ENCODE measurements at places on chromosomes 13 and 19. TPM values are rescaled to one million over a fixed set of nuclear protein-coding genes. Genes with fewer than 3 reads are reported as not detected.
A peak's percentile ranks its signal among the peaks of the same experiment; 100 is the strongest.

GRCh38 chr13:25587326-25587980, 215.7 kb downstream of the ATP8A2 start:
- peaks cover 12% of the 10 kb centered on the region for H3K4me1 ChIP-seq
- no peak overlapping the region for H3K27ac ChIP-seq
- DNase-seq = no peak
- H3K27me3 ChIP-seq = no peaks in the 10 kb centered on the region
- no peaks in the 10 kb centered on the region for H3K36me3 ChIP-seq

- H3K27ac ChIP-seq = no peak overlapping the region
- H3K27me3 ChIP-seq = no peaks in the 10 kb centered on the region
- no peaks in the 10 kb centered on the region for H3K36me3 ChIP-seq
- H3K4me1 ChIP-seq = peaks cover 12% of the 10 kb centered on the region
- no peak for DNase-seq
Measured at GRCh38 chr13:111856571-111856970, 210.4 kb upstream of the SOX1 start.

DNA sequence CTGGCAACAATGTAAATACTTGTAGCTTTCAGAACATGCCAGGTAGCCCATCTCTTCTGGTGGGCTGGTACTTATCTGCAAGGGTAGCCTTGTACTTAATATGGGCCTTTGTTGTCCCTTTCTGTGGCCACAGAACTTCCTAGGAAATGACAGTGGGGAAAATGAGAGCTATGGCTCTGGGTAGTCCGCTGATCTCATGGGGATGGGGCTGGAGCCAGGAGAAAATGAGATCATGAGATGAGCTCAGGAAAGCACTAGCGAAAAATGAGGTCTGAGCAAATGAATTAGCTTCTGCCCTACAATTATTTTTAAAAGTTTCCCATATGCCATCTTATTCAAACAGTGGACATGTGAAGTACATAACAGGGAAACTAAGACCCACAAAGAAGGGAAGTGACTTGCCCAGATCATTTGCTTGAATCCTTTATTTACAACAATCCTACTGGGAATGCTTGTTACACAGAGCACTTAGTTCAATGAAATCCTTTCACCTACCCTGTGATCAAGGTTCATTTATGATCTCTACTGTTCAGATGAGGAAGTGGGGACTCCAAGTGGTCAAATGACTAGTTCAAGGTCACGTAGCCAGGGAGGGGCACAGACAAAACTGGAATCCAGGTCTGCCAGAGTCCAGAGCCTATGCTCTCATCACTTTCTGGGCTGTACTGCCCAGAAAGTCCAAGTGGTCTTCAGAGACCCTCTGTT, 87.1 kb downstream of the PTPRS start:
- H3K36me3 ChIP-seq = peaks cover 16% of the 10 kb centered on the region
- no peaks in the 10 kb centered on the region for H3K27me3 ChIP-seq
- no peak overlapping the region for H3K27ac ChIP-seq

DNA sequence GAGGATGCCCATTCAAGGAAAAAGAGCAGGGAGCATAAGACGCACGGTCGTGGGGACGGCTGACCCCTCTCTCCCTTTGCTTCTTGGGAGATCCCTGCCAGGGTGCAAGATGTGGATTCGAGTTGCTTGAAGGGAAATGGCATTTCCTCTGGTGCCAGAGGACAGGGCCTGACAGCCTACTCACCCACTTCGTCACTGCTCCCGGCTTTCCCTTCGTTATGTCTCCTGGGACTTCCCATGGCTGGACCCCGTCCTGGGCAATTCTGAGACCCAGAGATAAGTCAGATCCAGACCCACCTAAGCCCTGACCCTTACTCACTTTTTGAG, 1.2 kb downstream of the TBC1D17 start:
- H3K36me3 ChIP-seq = peaks cover 4% of the 10 kb centered on the region
- peaks cover 10% of the 10 kb centered on the region for H3K4me1 ChIP-seq
- no peak overlapping the region for H3K27ac ChIP-seq
- no peaks in the 10 kb centered on the region for H3K27me3 ChIP-seq

- no peak overlapping the region for H3K27ac ChIP-seq
- H3K4me1 ChIP-seq = no peaks in the 10 kb centered on the region
- peak; percentile 77 for DNase-seq
Measured at GRCh38 chr19:48918801-48919247, 14.7 kb upstream of the DHDH start.

GRCh38 chr13:32861304-32861703, 154.9 kb upstream of the KL start:
- DNase-seq = no peak
- no peaks in the 10 kb centered on the region for H3K36me3 ChIP-seq
- no peaks in the 10 kb centered on the region for H3K27me3 ChIP-seq
- H3K27ac ChIP-seq = no peak overlapping the region

GRCh38 chr13:31485183-31485582, 254.1 kb upstream of the RXFP2 start:
- no peaks in the 10 kb centered on the region for H3K36me3 ChIP-seq
- no peak for DNase-seq
- no peaks in the 10 kb centered on the region for H3K27me3 ChIP-seq
- no peaks in the 10 kb centered on the region for H3K4me1 ChIP-seq

DNA sequence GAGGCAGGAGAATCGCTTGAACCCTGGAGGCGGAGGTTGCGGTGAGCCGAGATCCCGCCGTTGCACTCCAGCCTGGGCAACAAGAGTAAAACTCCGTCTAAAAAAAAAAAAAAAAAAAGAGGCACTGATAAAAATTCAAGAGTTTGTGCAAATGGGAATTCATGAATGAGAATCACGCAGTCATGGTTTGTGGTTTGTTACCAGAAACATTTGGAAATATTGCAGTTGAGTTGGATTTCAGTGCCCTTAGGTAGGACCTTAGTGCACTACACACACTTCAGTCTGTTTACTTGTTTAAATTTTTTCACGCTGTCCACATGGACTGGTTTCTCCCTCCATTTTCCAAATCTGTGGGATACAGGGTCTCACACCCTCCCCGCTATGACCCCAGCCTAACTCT, 28.4 kb downstream of the ZNF844 start:
- no peaks in the 10 kb centered on the region for H3K4me1 ChIP-seq
- no peaks in the 10 kb centered on the region for H3K27me3 ChIP-seq
- H3K36me3 ChIP-seq = peaks cover 33% of the 10 kb centered on the region
- peak overlapping the region; percentile 61 for H3K4me3 ChIP-seq

DNA sequence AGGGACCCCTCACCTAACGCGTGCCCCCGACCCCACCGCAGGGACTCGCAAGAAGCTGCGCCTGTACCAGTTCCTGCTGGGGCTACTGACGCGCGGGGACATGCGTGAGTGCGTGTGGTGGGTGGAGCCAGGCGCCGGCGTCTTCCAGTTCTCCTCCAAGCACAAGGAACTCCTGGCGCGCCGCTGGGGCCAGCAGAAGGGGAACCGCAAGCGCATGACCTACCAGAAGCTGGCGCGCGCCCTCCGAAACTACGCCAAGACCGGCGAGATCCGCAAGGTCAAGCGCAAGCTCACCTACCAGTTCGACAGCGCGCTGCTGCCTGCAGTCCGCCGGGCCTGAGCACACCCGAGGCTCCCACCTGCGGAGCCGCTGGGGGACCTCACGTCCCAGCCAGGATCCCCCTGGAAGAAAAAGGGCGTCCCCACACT, 4.7 kb upstream of the MYBPC2 start:
- peak; percentile 57 for DNase-seq
- no peak overlapping the region for H3K4me3 ChIP-seq
- peaks cover 8% of the 10 kb centered on the region for H3K4me1 ChIP-seq
- H3K36me3 ChIP-seq = no peaks in the 10 kb centered on the region
- no peak overlapping the region for H3K27ac ChIP-seq

DNA sequence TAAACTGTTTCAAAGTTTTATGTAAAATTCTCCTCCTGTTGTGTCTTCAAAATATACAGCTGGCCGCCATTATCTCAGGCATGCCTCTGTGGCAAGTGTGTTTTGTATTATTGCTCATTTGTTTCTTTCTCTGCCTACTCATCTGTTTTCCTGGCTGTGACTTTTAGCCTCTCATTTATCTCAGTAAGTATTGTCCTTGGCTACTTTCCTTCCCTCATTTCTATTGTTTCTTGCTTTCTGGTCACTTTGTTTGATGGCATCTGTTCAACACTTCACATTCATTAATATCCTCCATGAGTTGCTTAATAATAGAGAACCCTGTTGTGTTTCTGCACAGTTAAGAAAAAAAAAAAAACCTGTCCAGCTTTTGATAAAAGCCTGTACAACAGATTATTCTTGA, 869.4 kb downstream of the PCDH17 start:
- H3K4me1 ChIP-seq = no peaks in the 10 kb centered on the region
- H3K4me3 ChIP-seq = no peak overlapping the region
- no peaks in the 10 kb centered on the region for H3K36me3 ChIP-seq

DNA sequence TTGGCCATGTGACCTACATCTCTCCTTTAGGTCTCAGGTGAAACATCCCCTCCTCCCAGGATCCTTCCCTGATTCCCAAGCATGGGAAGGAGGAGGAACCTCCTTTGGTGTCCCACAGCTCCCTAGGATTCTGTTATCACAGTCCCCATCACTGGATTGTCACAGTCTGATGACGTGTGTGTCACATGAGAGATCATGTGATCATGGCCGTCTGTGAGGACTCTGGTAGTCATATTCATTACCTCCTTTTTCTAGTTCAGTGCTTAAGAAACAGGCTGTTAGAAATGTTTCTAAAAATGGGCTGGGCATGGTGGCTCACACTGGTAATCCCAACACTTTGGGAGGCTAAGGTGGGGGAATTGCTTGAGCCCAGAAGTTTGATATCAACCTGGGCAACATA, 3.0 kb downstream of the DHX34 start:
- DNase-seq = no peak
- H3K4me1 ChIP-seq = peaks cover 11% of the 10 kb centered on the region
- peaks cover 7% of the 10 kb centered on the region for H3K27me3 ChIP-seq
- no peak overlapping the region for H3K4me3 ChIP-seq
- no peak overlapping the region for H3K27ac ChIP-seq

GRCh38 chr13:48476686-48477085, 56.2 kb downstream of the RCBTB2 start:
- H3K36me3 ChIP-seq = no peaks in the 10 kb centered on the region
- H3K4me3 ChIP-seq = no peak overlapping the region
- no peaks in the 10 kb centered on the region for H3K27me3 ChIP-seq
- no peak for DNase-seq

- no peak overlapping the region for H3K4me3 ChIP-seq
- H3K4me1 ChIP-seq = no peaks in the 10 kb centered on the region
- H3K27ac ChIP-seq = no peak overlapping the region
- no peaks in the 10 kb centered on the region for H3K36me3 ChIP-seq
- no peaks in the 10 kb centered on the region for H3K27me3 ChIP-seq
Measured at GRCh38 chr13:29707876-29708543, 112.5 kb upstream of the SLC7A1 start.

- no peaks in the 10 kb centered on the region for H3K36me3 ChIP-seq
- no peak overlapping the region for H3K4me3 ChIP-seq
- H3K27ac ChIP-seq = no peak overlapping the region
Measured at GRCh38 chr19:46887240-46887782, 26.5 kb downstream of the ARHGAP35 start.

DNA sequence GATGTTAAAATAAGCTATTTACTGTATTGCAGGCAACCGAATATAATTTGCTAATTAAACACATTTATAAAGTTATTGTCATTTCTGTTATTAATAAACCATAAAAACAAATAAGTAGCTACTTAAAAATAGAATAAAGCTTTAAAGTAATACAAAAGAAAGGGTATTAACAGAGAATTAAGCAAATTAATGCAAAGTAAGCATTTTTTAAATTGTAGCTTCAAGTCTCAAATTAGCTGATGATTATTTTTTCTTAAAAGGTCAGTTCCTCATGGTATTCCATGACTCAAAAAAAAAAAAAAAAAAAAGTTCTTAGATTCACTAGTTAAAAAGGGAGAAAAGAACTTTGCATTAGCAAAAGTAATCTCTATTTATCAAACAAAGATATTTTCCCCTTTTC, 292.5 kb downstream of the SLITRK1 start:
- no peak overlapping the region for H3K27ac ChIP-seq
- no peaks in the 10 kb centered on the region for H3K4me1 ChIP-seq
- no peak overlapping the region for H3K4me3 ChIP-seq
- no peaks in the 10 kb centered on the region for H3K27me3 ChIP-seq
- DNase-seq = no peak

C1QTNF9B gene
- not detected for total RNA-seq

PCDH9 gene
- total RNA-seq = 0.24 TPM

TEX29 gene
- not detected for total RNA-seq

ZNF14 gene
- 14.4 TPM for total RNA-seq
